ENCODE measurements at places on chromosomes 13 and 19. TPM values are rescaled to one million over a fixed set of nuclear protein-coding genes. Genes with fewer than 3 reads are reported as not detected.

Gene GRK1
- 0.07 TPM for total RNA-seq

- no peak for DNase-seq
Observed at GRCh38 chr19:30173593-30174356, 198.4 kb upstream of the ZNF536 start.

Gene ZNF568
- total RNA-seq: 10.2 TPM

- DNase-seq: no peak
Observed at GRCh38 chr13:71079638-71080037, 787.4 kb downstream of the DACH1 start.

Gene LIG1
- total RNA-seq: 96.1 TPM

Gene CFAP97D2
- not detected for total RNA-seq

Gene CEACAM1
- 0.69 TPM for total RNA-seq

GRCh38 chr13:105266615-105267014, 1268.8 kb downstream of the EFNB2 start:
- no peak for DNase-seq

Gene MLLT1
- total RNA-seq: 5.9 TPM

Gene GTF3A
- total RNA-seq: 65.1 TPM

DNA sequence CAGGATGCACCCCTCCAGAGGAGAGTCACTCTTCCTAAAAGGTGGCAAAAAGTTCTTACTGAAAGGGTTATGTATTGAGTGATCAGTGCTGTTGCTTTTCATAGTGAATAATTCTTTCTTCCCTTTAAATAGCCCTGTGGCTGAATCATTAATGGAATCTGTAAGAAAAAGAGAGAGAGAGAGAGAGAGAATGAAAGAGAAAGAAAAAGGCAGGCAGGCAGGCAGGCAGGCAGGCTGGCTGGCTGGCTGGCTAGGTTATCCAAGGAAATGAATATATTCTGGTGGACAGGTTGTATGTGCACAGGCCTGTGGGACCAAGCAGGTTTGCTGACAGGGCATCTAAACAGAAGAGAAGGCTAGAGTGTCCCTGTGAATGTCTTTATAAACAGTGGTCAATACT, 100.5 kb downstream of the DLEU7 start:
- DNase-seq: no peak

DNA sequence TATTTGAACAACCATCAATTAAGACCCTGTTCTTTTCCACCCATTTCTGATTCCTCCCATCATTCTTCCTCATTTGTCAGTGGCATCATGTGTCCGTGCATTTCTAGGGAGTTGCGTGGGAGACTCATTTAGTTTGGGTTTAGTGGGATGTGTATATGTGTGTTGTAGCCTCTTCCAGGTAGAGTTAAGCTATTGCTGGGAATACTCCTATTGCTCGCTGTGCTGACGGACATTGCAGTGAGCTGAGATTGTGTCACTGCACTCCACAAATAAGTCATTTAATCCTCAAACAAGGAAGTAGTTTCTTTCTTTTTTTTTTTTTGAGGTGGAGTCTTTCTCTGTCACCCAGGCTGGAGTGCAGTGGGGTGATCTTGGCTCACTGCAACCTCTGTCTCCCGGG, 42.2 kb upstream of the RCBTB2 start:
- no peak for DNase-seq

DNA sequence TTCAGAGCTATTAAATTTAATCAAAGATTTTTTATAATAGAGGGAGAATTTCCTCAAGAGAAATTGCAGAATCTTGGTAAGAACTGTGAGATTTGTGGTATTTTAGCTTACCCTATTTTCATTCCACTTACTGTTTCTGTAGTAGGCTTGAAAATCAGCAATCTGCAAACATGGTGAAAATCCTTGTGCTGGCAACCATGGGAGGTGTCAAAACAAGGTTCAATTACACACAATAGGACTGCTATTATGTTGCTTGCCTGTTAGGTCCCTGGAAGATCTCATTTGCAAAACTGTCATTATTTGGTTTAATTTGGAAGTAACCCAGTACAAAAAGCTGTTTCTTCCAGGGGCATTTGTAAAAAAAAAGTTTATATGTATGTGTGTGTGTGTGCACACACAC, 662.8 kb upstream of the SLITRK6 start:
- no peak for DNase-seq

DNA sequence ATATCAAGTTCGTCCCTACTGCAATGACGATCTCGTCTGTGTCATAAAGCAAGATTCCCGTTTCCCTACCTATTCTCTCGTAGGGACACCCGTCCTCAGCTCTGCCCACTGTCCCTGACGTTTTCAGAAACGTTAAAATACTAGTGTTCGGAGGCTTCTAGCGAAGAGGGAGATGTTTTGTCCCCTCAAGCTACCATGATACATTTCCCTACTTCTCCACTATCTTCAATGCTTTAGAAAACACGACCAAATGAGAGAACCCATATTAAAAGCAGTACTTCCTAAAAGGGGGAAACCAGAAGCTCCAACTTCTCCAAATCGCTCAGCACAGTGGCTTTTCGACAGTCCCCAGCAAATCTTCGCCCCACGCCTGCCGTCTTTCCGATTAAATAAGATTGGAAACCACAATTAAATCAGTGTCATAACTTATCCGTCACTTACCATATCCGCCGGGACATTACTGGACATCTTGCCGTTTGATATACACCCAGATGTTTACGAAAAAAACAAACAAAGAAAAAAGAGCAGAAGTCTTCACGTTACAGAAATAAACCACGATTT, 1.3 kb downstream of the UBL3 start:
- no peak for DNase-seq

Gene CD70
- total RNA-seq: not detected

Data from uterus (tissue), 4 donors.